Endodermal cell (in vitro differentiated cells): ENCODE measurements at places on chromosomes 4 and X. TPM values are rescaled to one million over a fixed set of nuclear protein-coding genes. Genes with fewer than 3 reads are reported as not detected.
A peak's percentile ranks its signal among the peaks of the same experiment; 100 is the strongest.

The RADX gene
- 1.0 to 4.3 TPM (median 3.7 TPM) in 3 replicates for total RNA-seq

DNA sequence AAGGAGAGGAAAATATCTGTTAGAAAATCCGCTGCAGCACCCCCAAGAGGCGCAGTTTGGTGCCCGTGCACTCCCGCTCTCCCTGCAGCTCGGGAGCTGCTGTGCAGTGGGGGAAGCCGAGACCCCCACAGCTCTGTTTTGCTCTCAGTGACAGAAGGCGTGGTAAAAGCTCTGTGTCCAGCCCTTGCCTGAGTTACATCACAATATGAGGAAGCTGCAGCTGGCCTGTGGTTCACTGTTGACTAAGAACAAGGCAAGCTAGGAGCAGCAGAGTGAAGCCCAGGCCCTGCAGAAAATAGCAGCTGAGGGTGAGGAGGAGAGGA is 88.5 kb upstream of the ADRA2C start:
- no peak overlapping the region for H3K27ac ChIP-seq
- H3K4me3 ChIP-seq = no peak overlapping the region
- no peaks in the 10 kb centered on the region for H3K27me3 ChIP-seq
- peak; percentile 50 for DNase-seq
- no peaks in the 10 kb centered on the region for H3K4me1 ChIP-seq

DNA sequence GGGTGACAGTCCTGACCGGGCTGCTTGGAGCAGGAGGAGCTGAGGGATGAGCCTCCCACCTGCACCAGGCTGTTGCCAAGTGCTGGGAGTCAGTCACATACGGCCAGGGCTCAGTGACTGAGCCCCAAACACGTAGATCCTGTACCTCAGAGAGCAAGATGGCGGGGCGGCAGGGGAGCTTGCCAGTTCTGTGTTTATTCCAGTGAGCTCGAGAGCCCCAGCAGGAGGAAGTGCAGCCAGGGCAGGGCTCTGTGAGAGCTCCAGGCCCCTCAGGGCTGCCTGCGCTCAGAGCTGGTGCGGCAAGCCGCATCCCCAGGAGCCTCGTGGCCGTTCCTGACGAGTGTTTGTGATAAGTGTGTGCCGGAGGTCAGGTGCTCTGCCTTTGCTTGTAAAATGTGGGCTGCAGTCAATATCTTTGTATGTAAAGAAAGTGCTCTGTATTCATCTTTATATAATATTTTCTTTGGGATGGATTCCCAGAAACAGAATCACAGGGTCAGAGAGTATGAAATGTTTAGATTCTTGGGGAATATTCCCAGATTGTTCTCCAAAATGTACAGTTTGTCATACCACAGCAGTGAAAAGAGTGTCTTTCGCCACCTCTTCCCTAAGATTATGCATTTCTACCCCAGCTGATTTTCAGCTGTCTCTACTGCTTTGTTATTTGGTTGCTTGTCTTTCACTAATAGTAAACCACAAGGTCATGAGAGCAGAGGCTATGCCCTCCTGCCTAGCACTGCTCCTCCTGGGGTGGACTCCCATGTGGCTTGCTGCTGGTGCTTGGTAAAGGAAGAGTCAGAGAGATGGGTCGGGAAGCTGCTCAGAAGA is 50.3 kb downstream of the NELFA start:
- DNase-seq = no peak
- peaks cover 90% of the 10 kb centered on the region for H3K36me3 ChIP-seq
- peak overlapping the region; percentile 41 for H3K27ac ChIP-seq
- H3K4me3 ChIP-seq = no peak overlapping the region
- H3K27me3 ChIP-seq = no peaks in the 10 kb centered on the region

GRCh38 chrX:47191331-47191730 is 2.3 kb upstream of the UBA1 start:
- H3K27me3 ChIP-seq = peaks cover 9% of the 10 kb centered on the region
- H3K36me3 ChIP-seq = peaks cover 7% of the 10 kb centered on the region
- H3K27ac ChIP-seq = no peak overlapping the region
- H3K4me1 ChIP-seq = no peaks in the 10 kb centered on the region
- peak overlapping the region; percentile 73 for H3K4me3 ChIP-seq

DNA sequence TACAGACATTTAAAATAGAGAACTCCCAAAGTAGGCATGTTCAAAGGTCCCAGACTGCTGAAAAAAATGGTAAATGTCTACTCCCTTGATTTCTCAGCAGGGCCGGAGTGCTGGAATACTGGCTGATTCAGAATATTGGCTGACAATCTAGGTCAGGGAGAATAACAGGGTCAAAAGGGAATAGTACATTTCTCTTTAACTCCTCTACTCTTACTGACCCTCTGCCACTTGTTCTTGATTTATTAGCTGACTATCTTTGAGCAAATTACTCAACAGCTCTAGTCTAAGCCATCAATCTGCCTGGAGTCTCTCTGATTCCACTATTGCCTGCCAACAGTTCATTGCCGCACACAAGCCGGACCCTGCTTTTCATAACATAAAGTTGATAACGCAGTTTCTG is 19.7 kb upstream of the NWD2 start:
- no peaks in the 10 kb centered on the region for H3K36me3 ChIP-seq
- no peak overlapping the region for H3K27ac ChIP-seq
- no peaks in the 10 kb centered on the region for H3K27me3 ChIP-seq
- no peak overlapping the region for H3K4me3 ChIP-seq

GRCh38 chrX:97909245-97909644 is 1025.5 kb downstream of the RPA4 start:
- no peak for DNase-seq
- H3K36me3 ChIP-seq = no peaks in the 10 kb centered on the region
- H3K4me3 ChIP-seq = no peak overlapping the region
- H3K4me1 ChIP-seq = no peaks in the 10 kb centered on the region
- no peak overlapping the region for H3K27ac ChIP-seq

The ENPP6 gene
- 0.07 TPM in 1 of 2 replicates, not detected in the other for total RNA-seq

The ARSJ gene
- total RNA-seq = 0.77 to 1.6 TPM (median 1.1 TPM) in 3 replicates

The RHOXF1 gene
- 0.37 TPM in 1 of 2 replicates, not detected in the other for total RNA-seq

DNA sequence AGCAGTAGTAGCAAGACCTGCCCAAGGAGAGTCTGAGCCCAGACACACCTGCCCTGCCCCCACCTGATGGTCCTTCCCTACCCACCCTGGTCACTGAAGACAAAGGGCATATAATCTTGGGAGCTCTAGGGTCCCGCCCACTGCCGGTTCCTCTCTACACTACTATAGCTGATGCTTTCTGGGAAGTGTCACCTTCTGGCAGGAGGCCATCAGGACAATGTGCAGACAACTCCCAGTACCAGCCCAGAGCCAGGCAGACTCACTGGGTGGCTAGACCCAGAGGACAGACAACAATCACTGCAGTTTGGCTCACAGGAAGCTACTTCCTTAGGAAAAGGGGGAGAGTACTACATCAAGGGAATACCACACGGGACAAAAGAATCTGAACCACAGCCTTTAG is 312.7 kb downstream of the SPRY1 start:
- no peak overlapping the region for H3K27ac ChIP-seq
- H3K36me3 ChIP-seq = no peaks in the 10 kb centered on the region
- H3K4me1 ChIP-seq = no peaks in the 10 kb centered on the region
- no peak for DNase-seq

- DNase-seq = peak; percentile 82
- no peaks in the 10 kb centered on the region for H3K27me3 ChIP-seq
- H3K27ac ChIP-seq = no peak overlapping the region
- no peak overlapping the region for H3K4me3 ChIP-seq
These were observed 71.0 kb downstream of the PJA1 start for GRCh38 chrX:69093960-69094871.

- H3K4me1 ChIP-seq = no peaks in the 10 kb centered on the region
- H3K4me3 ChIP-seq = no peak overlapping the region
- no peaks in the 10 kb centered on the region for H3K27me3 ChIP-seq
- DNase-seq = no peak
These were observed 11.7 kb downstream of the KIAA0232 start for GRCh38 chr4:6794189-6794588.

DNA sequence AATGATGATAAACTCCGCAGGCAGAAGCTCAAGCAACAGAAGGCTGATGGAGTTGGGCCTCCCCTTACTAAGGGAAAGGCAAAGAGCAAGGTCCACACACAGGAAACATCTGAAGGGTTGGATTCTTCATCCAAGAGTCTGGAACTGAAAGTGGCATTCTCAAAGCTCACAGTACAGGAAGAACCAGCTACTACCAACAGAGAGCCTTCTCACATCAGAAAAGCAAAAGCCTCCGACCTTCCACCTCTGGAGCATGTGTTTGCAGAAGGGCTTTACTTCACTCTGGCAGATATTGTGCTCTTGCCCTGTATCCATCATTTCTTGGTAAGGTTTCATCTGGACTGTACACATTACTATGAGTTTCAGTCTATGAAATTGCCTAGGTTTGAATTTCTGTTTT is 10.6 kb downstream of the GSTCD start:
- H3K36me3 ChIP-seq = peaks cover 40% of the 10 kb centered on the region
- H3K4me1 ChIP-seq = no peaks in the 10 kb centered on the region
- H3K4me3 ChIP-seq = no peak overlapping the region
- H3K27me3 ChIP-seq = no peaks in the 10 kb centered on the region
- DNase-seq = no peak
- H3K27ac ChIP-seq = no peak overlapping the region

DNA sequence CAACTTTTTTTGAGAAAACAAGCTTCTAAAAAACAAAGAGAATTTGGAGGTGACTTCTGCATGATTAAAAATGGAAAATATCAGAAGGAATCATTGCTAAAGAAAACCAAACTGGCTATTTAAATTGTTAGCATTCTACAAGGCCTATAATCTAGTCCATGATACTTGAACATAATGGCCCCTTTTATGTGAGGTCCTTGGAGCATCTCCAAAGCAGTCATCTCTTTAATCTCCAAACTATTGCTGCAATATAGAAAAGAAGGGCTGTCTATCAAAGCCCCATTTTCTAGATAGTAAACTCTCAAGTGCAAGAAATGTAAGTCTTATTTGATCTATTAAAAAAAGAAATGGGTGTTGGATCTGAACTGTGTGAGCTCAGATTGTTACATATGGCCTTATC is 615.1 kb downstream of the CENPC start:
- H3K27me3 ChIP-seq = no peaks in the 10 kb centered on the region
- peaks cover 3% of the 10 kb centered on the region for H3K4me1 ChIP-seq
- no peak for DNase-seq
- H3K4me3 ChIP-seq = no peak overlapping the region
- no peak overlapping the region for H3K27ac ChIP-seq

The HTRA3 gene
- 3.1 to 6.9 TPM (median 3.2 TPM) in 3 replicates for total RNA-seq
